ENCODE measurements at places on chromosomes 12 and 14. TPM values are rescaled to one million over a fixed set of nuclear protein-coding genes. Genes with fewer than 3 reads are reported as not detected.

Gene ARF6
- 179 TPM for total RNA-seq

Gene CHD8
- 112 TPM for total RNA-seq

Gene KCNJ8
- total RNA-seq: not detected

Gene SERPINA1
- total RNA-seq: not detected

Gene UNG
- total RNA-seq: 35.3 TPM

Gene FAM222A
- 0.60 TPM for total RNA-seq

Gene ACACB
- total RNA-seq: 12.1 TPM

Gene C12orf60
- total RNA-seq: 0.66 TPM

Gene TSHR
- total RNA-seq: 3.5 TPM

Gene GSC
- total RNA-seq: not detected

All from activated naive CD4-positive, alpha-beta T cell treated with anti-CD3 and anti-CD28 coated beads, Interleukin-2, amount 10 ng/mL, durations not matched to agents 5 hours and 36 hours (primary cell).